ENCODE measurements at places on chromosomes 13 and 19.
A peak's percentile ranks its signal among the peaks of the same experiment; 100 is the strongest.

DNA sequence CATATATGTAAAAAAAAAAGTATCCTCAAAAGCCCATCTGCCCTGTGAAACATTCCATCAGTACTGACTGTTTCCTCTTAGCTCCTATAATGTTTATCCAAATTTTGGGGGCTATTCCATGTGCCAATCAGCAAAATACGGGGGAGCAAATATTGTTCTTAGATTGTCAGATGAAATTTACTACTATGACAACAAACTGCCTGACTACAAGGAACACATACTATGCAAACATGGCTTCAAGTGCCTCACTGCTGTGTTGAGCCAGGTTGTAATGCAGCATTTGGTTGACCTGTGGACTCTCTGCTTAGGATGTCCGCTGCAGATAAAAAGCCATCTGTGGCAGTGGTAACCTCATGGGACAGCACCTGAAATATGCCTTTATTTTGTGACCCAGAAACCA lies 98.2 kb upstream of the SCEL start:
- DNase-seq, result no peak

DNA sequence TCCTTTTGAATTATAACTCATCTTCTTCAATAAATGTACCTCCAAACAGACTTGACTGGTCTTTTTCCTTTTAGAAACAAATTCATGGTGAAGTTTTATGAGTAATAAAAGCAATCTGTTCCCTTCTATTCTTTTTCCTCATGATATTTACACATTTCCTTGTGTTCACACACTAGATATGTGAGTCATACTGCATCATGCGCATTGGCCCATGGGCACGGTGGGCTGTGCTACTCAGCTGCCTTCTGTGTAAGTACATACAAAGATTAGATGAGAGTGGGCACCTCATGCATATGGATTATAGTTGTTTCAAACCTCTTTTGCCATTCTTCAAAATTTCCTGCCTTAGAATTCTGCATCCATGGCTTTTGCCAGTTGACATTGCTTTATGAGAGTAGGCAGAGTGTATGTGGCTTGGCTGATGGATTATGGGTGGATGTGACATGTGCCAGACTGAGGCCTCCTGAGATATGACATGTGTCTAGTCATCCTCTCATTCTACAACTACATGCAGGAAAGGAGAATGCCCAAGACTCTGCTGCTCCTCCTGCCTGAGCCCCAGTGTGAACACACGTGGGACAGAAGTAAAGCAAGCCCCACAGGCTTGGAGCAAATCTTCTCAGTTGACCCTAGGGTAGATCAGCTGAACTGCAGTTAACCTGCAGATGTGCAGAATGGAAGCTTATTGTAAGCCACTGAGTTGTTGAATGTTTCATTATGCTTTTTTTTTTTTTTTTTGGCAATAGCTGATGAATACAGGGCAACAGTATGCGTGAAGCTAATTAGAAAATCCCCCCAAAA lies 109.9 kb downstream of the RBM26 start:
- DNase-seq, result no peak

DNA sequence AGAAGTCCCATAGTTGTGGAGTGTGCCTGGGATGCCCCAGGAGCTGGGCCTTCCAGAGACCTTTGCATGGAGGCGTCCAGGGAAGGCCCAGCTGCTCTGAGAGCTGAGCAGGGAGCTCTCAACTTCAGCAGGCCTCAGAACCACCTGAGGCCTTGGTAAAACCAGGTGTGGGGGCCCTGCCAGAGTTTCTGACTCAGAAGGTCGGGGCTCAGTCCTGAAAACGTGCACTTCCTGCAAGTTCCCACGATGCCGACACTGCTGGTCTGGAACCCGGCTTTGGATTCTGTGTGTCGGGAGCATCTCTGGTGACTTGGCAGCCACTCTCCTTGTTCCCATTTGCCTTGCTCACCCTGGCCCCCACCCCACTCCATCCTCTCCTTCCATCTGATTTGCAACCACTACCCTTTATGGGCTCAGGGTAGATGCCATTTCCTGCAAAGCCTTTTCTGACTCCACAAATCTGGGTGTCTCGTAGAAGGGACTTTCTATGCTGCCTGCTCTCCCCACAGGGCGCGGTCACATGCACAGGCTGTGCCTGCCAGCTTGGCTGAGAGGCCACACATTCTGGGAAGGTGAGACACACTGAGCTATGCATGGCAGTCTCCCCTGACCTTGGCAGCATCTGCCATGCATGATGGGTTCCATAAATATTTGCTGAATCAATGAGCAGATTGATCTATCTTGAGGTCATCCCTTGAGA lies 244.7 kb downstream of the COL4A1 start:
- DNase-seq, result no peak

GRCh38 chr19:38307076-38307475 lies 3.0 kb downstream of the C19orf33 start:
- DNase-seq, result no peak

- DNase-seq, result peak; percentile 73
These were observed 29.2 kb upstream of the RGCC start for GRCh38 chr13:41428155-41428554.

DNA sequence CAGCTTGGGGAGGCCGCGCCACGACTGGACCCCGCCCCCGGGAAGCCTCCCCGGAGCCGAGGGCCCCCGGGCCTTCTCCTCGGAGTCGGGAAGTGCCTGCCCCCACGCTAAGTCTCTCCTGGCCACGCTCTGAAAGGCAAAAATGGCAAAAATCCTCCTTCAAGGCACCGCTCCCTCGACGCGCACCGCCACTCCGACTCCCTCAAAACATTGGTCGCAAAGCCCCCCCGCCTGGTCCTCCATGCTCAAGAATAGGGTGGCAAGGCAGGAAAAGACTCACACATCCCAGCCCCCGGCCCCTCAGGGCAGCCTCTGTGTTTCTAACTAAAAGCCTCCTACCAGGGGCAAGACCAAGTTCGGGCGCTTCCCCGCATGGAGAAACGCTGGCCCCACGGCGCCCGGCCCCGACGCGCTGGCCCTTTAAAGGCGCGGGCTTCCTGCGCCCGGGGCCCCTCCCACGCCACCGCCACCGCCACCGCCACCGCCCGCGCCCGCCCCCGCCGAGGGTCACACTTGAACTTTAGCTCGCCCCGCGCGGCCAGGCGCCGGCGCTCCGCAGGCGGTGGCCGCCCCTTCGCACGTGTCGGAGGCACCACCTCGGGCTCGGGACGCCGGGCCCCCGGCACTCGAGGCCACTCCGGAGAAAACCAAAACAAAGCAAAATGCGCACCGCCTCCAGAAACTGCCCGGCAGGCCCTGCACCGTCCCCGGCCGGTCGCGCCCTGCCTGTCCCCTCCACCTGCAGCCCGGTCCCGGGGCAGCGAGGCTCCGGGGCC lies 1.9 kb downstream of the FOXO1 start:
- DNase-seq, result peak; percentile 73

Measured in CD4-positive, alpha-beta T cell treated with Interleukin-6 for 4 hours (primary cell).